ENCODE measurements at places on chromosomes 11 and 22.

GRCh38 chr22:42331014-42331413 lies 60.6 kb upstream of the TCF20 start:
- no peak for DNase-seq

DNA sequence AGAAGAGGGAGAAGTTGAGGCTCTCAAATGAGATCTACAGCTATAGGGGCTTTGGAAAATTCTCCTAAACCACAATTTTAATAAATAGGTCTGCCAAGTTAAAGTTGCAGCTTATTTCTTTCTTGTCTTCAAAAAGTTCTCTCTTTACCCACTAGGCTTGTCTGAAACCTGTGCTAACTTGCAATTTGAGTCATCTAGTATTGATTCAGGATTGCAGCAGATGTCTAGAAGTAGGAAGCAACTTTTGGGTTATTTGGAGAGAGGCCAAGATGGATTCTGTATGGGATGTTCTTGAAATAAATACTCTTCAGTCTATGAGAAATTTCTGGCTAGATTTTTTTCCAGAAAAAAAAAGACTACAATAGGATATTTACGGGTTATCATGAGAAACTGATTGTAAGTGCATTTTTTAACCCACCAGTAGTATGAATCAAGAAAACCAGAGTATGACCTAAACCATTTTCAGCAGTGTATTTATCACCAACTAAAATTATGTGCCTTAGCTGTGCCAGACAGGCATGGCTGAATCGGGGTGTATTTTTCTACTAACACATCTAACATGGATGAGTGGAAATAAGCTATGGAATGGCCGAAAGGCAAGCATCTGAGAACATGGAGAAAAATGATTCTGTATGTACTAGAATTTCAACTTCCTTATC lies 4.9 kb upstream of the RAB38 start:
- no peak for DNase-seq

DNA sequence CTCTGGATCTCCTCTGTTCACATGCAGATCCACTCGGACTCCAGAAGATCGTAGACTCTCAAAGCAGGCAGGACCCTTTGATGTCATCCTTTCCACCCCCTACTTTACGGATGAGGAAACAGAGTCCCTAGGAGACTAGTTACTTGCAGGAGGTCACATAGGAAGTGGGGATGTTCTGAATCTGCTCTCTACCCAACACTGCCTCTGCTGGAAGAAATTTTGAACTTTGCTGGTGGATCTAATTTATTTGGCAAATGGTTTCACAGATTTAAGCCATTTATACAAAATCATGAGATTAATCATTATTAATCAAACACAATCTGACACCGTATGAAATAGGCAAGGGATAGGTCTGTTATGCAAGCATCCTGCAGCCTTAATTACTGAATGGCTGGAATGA lies 55.0 kb upstream of the USP47 start:
- DNase-seq = no peak

GRCh38 chr22:41779929-41780505 lies 20.5 kb upstream of the CCDC134 start:
- no peak for DNase-seq

GRCh38 chr11:110056956-110057355 lies 36.2 kb upstream of the ZC3H12C start:
- no peak for DNase-seq

GRCh38 chr11:34754171-34754823 lies 133.4 kb downstream of the EHF start:
- DNase-seq = no peak

DNA sequence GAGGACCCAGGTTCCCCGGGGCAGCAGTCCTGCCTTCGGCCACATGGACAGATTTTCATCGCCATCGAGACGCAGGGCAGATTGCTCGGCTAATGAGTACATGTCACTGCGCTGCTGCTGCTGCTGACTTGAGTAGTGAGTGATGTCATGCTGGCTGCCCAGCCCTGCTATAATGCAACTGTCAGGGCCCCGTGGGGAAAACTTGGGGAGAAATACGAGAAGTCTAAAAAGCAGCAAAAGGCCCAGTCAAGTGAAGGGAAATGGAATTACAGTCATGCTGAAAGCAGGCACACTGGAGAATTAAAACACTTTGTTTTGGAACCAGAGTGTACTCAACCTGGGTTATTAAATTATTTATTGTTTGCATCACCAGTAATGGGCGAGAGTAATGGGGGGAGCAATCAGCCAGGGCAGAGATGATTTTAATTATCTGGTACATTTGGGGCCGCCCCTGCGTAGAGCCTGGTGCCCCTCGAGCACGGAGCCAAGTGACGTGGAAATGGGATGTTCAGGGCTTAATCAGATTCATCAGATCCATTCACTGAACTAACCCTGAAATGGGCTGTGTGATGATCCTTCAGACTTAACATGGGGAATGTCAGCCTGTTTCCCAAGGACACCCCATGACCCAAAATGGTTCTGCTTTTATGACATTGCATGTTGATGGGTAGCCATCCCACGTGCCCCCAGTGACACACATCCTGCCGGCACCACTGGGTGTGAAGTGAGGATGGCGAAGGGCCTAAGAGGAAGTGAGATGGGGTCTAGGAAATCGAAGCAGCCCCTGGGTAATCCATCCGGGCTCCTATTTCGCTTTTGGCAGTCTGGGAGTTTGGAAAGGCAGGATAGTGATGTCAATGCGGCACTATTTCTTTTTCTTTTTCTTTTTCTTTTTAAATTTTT lies 241.6 kb upstream of the CADM1 start:
- DNase-seq = no peak

- DNase-seq = no peak
These were observed 9.4 kb upstream of the ADAMTS8 start for GRCh38 chr11:130437848-130438247.

DNA sequence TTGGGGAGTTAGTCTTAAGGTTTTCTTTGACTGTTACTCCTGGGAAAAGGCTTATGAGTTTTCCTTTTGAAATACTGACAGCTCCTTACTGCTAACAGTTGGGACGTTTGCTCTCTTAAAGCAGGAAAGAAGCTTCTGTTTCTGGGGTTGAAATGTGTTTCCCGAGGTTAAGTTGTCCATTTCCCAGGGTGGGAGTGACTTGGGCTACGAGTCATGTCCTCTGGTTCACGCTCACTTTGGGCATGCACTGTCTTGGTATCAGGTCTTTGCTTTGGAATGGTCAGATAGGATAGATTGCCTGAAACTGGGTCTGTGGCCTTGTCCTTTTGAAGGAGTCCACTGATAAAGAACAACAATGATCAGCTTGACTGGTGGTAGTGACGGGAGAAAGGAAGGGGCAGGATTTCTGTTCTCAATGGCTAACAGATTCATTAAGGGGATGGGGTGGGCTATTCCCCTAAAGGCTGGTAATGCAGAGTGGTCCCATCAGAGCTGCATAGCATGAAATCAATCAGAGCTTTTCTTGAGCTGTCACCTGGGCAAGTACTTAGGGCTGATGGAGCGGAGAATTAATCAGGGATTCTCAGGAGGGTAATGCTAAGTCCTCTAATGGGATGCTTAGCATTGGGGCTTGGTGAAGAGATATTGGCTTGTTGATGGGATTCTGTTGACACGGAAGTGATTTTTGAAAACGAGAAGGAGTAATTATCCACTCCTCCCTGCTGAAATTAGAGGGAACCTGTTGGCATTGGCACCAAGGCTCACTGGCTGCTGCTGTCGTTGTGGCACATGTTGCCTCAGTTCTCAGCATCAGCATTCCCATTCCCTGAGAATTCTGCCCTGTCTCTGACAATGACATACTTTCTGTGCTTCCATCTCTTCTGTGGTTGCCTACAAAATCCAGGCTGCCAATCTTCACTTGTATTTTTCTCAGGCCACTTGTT lies 81.6 kb downstream of the TEAD1 start:
- DNase-seq = no peak

DNA sequence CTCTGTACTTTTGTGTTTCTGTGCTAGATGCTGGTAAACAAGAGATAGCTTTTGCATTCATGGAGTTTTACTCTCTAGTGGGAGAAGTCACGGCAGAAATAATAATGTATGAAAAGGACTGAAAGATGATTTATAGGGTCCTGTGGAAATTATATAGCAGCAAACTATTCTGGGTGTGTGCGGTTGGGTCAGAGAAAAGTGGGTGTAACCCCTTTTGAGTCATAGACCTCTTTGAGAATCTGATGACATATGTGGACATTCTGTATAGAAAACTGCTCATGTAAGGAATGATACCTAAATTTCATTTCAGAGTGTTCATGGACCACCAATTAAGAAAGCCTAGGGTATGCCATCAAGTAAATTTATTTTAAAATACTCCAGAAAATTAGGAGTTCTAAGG lies 54.4 kb downstream of the TMEM135 start:
- no peak for DNase-seq

DNA sequence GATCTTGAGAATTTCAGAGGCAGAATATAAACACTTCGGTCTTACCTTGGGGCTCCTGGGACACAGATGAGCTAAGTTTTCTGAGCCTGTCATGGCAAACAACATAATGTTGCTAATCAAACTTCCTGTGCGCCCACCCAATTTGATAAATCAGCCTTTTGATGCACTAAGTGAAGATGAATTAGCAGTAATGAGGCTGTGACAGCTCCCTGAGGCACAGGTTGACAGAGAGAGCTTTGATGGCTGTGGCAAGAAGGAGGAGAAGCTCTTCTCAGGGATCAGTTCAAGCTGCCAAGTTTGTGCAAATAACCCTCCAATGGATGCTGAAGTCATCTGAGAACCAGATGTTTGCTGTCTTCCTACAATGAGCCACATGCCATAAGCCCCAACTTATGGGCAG lies 34.4 kb downstream of the DRD2 start:
- DNase-seq = no peak

GRCh38 chr22:49132009-49132408 lies 695.7 kb downstream of the BRD1 start:
- no peak for DNase-seq

DNA sequence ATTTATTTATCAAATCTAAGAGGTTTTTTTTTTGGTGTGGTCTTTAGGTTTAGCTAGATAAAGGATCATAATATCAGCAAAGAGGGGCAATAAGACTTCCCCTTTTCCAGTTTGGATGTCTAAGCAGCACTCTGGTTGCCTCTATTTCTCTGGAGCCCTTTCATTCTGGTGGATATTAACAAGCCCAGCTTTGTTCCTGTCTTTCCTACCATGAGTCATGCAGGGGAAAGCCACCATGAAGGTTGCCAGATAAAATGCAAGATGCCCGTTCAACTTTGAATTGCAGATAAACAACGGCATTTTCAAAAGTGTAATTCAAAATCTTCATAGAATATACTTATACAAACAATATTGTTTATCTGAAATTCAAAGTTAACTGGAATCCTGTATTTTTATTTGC lies 143.6 kb downstream of the ADAMTS15 start:
- DNase-seq = no peak

DNA sequence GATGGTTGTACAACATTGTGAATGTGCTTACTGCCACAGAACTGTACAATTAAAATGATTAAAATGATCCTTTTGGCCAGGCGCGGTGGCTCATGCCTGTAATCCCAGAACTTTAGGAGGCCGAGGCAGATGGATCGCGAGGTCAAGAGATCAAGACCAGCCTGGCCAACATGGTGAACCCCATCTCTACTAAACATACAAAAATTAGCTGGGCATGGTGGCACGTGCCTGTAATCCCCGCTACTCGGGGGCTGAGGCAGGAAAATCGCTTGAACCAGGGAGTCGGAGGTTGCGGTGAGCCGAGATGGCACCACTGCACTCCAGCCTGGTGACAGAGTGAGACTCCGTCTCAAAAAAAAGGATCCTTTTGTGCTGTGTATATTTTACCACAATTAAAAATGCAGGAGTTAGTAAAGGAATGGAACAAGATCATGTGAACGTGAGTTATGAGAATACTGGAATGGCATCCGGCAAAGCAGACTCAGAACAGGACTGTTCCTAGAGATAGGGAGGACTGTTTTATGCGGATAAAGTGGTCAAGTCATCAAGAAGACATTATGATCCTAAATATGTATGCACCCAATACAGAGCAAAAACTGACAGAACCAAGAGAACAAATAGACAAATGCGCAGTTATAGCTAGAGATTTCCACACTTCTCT lies 58.0 kb upstream of the CLDN5 start:
- no peak for DNase-seq

GRCh38 chr11:59630493-59630892 lies 14.9 kb upstream of the OSBP start:
- no peak for DNase-seq

DNA sequence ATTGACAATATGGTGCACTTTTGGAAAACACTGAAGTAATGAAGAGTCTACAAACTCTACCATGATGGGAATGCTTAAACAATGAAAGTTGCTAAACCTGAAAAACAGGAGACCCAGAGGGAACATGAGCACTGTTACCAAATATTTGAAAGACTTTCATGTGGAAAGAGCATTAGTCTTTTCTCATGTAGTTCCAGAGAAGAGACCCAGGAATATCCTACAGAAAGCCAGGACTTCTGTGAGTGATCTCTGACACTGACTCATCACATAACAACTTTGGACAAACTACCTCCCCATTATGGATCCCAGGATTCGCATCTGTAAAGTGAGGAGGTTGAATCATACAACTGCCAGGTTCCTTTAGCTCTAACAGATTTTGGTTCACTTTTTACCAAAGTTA lies 62.2 kb downstream of the FAM181B start:
- no peak for DNase-seq

GRCh38 chr11:23490557-23491235 lies 630.4 kb upstream of the CCDC179 start:
- no peak for DNase-seq

- DNase-seq = no peak
These were observed 6.1 kb upstream of the CD59 start for GRCh38 chr11:33742249-33742851.

DNA sequence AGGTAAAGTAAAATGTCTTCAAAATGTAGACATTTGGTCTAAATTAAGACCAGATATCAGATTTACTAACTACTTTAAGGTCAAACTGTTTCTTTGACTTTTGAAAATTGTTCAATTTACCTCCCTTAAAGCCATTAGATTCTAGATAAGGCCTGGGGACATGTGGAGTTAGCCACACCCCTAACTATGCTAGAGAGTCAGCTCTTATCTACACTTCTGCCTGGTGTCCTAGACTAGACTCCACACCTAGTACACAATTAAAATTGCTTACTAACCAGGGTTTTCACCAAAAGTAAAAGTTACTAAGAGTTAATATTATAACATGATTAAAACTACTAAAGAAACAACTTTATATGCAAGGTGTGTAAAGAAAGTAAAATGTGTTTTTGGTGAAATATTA lies 43.6 kb upstream of the DBX1 start:
- DNase-seq = no peak

All from stimulated activated CD8-positive, alpha-beta memory T cell treated with anti-CD3 and anti-CD28 coated beads, Interleukin-4, amount 100 ng/mL, for 24 hours (primary cell).